Activated naive CD8-positive, alpha-beta T cell treated with anti-CD3 and anti-CD28 coated beads, Interleukin-2, amount 50 U/mL, for 16 hours (primary cell): ENCODE measurements at places on chromosomes 6 and 20.

DNA sequence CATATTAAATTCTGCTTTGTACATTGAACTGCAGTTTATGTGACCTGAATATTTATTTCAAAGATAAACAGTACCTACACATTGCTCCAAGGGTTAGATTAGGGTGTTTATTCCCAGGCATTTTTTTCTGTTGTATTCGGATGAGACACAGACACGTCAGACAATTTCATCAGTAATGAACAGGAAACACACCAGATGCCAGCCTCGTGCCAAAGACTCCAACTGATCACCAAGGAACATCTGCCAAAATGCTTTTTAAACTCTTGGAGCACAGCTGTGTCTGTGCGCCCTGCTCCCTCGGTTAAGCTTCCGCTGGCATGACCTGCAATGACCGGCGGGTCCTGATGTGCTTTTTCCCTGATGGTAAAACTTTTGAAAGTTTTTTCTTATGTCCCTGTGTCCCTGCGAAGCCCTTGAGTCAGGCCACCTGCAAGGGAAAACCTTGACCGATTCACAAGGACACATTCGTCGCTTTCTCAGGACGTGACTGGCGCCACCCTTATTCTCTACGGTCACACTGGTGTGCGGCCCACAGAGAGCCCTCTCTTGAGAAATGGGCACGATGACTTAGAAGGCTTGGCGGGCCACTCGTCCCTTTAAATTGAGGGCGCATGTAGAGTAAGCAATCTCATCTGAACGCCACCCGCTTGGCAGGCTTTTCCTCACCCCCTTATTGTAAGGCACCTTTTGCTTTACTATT is 173.9 kb downstream of the QKI start:
- DNase-seq = no peak

DNA sequence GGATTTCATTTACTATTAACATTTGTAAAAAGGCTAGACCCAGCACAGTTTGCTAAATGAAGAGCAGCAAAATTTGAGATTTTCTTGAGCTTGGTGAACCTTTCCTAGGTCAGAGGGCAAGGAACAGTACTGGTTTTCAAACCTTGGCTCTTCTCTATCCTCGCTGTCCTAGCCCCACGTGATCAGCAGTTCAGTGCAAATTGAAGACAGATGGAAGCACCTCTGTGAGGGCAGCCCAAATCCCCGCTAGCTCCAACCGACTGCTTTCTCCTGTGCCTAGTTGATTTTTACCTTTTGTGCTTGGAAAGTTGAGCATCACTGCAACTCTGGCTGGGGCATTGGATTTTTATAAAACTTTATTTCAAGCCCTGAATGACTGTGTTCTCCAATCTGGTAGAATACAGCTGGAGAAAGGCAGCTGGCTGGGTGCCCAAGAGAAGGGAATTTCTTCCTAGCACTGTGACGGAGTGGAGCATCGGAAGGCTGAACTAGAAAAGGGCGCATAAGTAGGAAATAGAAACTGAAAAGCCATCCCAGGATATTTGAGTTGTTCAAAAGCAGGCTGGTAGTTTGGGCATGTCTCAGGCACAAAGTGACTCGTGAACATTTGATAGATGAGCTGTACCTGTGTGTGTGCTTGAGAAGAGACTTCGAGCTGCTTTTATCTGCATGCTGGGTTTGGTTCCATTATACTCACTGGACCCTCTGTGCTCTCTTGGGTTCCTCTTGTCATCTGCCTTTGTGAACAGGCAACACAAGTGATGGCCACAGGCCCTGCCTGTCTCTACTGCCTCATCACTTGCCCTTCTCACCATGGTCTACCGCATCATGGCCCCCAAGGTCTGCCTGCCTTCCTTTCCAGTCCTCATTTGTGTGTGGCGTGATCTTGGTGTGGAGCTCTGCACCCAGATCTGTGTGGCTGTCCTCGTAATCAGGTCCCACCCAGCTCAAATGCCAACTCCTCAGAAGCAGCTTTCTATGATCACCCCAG is 2.3 kb downstream of the RNF114 start:
- no peak for DNase-seq

DNA sequence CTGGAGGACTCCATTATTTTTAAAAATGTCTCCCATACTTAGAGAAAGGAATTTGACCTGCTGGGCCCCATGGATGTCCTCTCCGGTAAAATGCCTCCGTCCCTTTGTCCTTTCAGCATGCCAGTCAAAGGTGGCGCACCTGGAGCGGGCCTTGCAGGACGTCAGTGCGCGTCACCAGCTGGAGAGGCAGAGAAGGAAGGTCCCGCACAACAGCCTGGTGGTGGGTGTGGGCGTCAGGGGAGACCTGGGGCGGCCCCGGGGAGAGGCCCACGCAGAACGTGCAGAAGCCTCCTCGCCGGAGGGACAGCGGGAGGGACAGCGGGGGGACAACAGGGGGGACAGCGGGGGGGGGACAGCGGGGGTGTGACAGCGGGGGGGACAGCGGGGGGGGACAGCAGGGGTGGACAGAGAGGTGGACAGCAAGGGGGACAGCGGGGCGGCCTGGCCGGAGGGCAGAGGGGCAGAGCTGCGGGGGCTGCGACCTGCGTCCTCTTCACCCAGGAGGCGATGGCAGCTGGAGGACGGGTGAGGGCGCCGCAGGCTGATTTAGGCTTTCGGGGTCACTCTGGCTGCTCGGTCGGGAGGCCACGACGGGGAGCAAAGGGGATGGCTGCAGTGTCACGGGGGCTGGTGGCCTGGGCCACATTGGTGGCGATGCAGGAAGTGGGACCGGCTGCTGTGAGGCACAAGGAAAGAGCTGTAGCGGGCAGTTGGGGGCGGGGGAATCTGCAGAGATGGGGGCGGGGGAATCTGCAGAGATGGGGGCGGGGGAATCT is 859 bp upstream of the KIF25 start:
- DNase-seq = no peak

DNA sequence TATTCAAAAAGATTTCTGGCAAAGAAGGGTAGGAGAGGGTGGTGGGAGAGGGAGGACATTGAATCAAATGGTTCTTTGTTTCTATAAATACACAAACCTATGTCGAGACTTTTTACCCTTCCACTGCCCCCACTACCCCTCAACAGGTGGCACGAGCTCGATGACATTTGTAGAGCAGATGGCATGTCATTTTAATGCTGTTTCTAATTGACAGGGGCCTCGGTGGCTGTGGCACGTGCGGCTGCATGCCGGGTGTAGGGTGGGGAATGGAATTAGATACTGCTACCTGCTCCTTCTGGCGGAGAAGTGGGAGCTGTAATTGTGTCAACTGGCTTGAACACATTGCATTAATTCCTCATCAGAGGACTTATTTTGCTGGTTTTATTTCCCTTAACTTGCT is 29.1 kb upstream of the SASH1 start:
- no peak for DNase-seq

DNA sequence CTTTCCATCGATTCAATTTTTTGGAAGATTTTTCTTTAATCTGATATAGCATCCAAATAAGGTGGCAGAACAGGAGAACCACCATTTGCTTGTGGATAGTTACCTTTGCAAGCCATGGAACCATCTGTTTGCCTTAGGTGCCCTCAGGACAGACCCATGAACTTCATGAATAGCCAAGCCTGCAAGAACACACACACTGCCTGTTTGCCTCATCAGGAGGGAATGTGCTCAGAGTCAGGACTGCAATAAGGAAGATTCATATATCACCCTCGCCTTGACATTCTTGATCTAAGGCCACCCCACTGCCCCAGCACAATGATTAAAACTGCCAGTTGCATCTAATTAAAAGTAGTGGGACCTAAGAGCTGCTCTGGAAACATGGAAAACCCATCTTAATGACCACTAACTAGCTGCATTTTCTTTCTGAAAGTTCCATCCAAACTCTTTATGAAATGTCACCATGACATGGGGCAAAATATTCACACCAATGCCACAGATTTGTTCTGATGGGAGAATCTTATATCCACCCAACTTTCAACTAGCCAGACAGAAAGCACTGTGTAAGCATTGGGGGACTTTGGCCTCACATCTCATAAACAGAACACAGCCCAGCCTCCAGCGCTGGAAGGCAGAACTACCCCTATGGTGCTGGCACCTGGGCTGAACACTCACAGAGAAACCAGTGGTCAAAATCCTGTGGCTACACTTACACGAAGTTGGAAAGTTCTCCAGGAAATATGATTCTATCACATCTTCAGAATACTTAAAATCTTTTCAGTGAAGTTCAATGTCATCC is 48.3 kb downstream of the TBXT start:
- no peak for DNase-seq

GRCh38 chr6:141551318-141551717 is 581.4 kb upstream of the GJE1 start:
- DNase-seq = no peak

DNA sequence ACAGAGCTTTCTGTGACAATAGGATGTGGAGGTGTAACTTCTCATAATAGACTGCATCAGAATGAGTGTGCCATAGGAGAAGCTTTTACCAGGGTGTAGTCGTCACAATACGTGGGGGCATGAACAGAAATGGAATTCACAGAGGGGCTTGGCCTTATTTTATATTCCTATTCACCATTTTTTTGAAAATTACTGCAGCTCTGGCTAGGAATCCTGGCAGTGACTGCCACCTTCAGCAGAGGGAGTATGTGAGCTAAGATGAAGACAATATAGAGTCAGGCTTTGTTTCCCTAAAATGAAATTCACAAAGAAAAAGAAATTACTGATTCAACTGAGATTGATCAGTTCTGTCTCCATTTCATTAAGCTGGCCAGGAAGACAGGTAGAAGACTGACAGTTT is 13.9 kb downstream of the TOMM6 start:
- no peak for DNase-seq

DNA sequence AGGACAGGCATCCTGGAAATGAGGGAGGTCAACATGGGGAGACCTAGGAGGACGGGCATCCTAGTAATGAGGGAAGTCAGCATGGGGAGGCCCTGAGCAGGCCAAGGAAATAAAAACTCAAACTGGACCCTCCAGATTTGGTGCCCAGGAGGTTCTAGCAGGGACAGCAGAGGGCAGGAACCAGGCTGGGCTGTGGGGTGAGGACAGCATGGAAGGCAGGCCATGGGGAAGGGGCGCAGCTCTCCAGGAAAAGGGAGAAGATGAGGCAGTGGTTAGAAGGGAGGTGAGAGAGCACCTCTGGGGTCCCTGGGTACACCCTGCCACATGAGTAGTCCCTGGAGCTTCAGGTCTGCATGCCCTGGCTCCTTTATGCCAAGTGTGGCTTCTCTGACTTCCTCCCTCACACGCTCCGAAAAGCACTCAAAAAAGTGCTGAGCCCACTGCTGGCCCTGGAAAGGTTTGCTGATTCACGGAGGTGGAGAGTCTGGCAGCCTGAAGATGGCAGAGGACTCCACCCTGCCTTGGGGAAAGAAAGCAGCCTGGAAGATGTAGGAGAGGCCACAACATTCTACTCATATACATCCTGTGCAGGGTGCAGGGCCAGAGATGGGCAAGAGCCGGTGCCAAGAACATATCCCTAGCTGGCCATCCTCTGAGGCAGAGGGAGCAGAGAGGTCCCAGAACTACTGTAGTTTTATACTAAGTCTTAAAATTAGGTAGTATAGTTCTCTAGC is 154.9 kb downstream of the MRPL14 start:
- DNase-seq = no peak

DNA sequence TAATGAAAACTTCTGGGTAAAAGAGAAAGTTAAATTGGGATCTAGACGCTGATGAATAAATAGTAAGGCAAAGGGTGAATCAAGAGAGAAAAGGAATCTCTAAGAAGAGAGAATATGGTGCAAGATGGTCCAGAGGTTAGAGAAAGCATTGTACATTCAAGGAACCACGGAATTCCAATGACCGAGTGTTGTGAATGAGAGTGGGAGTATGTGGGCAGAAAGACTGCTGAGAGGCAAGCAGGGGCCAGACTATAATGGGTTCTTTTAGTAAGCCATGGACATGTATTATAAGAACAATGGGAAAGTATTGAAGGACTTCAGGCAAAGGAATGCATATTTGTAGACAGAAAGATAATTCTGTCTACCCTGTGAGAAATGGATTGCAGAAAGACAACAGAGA is 45.2 kb downstream of the SPTLC3 start:
- no peak for DNase-seq

DNA sequence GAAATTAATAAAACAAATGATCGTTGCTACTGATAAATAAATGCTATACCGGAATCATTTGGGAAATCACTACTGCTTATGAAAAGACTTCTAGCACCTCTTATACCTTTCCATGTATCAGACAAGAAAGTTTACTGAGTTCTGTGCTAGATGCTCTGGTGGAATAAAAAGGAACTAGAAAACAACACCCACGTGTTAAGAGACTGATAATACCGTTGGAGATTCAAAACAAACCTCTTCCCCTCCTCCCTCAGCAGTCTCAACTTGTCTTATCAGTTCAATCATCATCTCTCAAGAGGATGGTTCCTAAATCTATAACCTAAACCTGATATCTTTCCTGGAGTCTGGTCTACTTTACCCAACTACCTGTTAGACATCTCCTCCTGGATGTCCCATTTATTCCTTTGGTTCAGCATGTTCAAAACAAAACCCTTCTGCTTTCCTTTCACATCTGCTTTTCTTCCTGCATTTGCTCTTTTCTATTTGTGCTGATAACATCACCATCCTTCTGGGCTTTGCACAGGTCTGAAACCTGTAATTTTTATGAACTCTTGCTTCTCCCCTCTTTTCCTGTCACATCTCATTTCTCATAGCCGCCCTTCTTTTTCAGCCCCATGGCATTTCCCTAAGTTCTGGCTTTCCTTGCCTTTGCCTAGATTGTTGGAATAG is 122.2 kb downstream of the COL19A1 start:
- no peak for DNase-seq

- no peak for DNase-seq
Observed at GRCh38 chr6:51120016-51120415, 301.3 kb downstream of the TFAP2B start.

GRCh38 chr6:156638581-156638980 is 138.6 kb upstream of the ARID1B start:
- no peak for DNase-seq

DNA sequence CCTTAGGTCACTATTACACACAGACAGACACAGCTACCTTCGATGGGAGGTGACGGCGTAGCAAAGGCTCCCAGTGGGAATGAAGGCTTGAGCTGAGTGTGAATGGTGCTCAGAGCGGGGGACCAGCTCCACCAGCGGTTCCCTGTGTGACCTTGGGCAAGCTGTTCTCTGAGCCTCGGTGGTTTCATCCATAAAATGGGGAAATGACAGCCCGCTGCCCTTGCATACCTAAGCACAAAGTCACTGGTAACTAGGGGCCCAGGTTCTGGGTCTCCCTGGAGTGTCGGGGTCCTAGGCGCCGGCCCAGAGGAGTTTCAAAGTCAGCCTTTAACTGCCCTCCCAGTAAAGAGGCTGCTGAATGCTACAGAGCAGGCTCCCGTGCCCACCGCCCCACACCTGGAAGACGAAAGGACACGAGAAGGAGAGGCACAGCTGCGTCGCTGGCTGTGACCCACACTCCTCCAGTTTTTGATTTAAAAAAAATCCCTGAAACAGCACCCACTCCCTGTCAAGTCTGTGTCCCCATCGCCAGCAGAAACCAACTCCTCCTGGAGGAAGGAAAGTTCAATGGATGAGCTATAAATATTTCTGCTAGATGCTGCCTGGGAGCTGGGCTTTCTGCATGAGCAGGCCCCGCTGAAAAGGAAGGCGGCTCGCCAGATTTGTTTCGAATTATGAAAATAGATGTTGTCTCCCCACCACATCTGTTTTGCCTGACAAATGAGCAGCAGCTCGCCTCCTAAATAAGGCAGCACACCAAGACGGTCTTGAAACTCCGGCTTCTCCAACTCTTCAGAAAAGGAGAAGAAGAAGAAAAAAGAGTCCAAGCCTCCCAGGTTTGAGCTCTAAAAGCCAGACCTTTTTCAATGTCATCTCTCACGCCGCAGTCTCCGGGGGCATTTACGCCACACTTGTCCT is 27.4 kb downstream of the PMEPA1 start:
- DNase-seq = no peak

GRCh38 chr6:7649037-7649810 is 59.2 kb downstream of the SNRNP48 start:
- no peak for DNase-seq
